ENCODE measurements at places on chromosomes 5 and 9.
A peak's percentile ranks its signal among the peaks of the same experiment; 100 is the strongest.

DNA sequence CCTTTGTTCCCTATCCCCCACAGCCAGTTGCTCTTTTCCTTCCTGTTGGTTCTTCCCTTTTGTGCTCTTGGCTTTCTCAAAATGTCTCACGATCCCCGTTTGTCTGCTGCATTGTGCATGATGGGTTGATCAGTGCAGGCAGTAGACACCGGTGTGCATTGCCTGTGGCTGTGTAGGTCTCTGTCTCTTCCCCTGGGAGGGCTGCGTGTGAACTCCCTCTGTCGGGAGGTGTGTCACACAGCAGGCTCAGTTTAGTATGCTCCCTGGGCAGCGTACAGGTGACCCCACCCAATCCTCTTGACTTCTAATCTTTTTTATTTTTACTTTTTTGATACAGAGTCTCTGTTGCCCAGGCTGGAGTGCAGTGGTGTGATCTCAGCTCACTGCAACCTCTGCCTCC lies 265.3 kb downstream of the FSTL4 start:
- DNase-seq, result no peak

DNA sequence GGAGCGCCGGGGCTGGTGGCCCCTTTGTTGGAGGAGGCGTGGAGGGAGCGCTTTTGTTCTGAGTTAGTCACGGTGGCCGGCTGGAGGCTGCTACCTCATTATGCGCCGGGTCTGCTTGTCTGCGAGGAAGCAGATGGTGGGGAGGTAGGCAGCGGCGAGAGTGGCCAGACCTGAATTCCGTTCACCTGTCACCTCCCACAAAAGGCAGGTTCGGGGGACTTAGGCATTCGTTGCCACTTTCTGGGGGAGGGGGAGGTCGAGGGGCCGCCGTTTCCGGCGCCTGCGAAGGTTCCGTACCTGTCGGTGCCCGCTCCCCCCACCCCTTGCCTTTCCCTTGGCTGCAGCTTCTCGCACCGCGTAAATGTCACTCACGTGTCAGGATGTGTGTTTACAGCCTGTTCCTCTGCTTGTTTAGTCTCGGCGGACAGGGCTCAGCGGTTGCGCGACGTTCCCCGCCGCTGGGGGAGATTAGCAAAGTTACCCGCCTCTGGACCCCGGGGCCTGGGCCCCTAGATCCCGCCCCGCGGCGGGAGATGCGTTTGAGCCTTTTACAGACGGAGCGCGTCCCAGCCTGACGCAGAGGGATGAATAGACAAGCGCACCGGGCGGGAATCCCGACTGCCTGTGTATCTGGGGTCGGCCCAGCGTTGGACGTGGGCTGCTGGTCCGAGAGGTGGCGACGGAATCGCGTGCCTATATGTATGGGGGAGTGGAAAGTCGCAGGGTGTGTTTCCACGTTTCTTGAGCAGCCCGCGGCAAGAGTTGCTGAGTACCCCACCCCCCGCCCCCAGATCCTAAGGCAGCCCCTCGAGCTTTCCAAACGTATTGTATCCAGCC lies 2.7 kb upstream of the LHX2 start:
- DNase-seq, result no peak

DNA sequence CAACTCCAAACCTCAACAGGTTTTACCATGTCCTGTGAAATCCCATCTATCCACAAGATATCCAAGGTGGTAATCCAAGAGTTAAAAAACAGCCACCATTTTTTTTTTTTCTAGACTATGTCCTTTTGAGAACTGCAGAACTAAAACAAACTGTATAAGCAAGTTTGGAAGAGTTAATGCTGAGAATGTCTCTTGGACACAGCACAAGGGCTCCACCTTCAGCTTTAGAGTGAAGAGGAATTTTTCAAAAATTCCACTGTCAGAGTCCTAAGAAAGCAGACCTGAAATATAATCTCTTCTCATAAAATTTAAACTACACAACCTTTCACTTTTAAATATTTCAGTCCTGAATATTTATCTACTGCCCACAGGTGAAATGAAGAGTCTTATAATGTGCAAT lies 167.8 kb upstream of the CCNG1 start:
- no peak for DNase-seq

- peak; percentile 28 for DNase-seq
These were observed 21.0 kb upstream of the SCGB3A2 start for GRCh38 chr5:147857302-147858129.

GRCh38 chr5:27682600-27682999 lies 644.2 kb upstream of the CDH9 start:
- no peak for DNase-seq

Measured in CD4-positive, alpha-beta memory T cell (primary cell).